ENCODE measurements at places on chromosomes 7 and 10. TPM values are rescaled to one million over a fixed set of nuclear protein-coding genes. Genes with fewer than 3 reads are reported as not detected.

Gene AKR1E2
- polyA plus RNA-seq = 1.2 TPM

Gene SPDYE16
- polyA plus RNA-seq = 0.16 TPM

Gene LIPN
- not detected for polyA plus RNA-seq

Gene PTPRE
- 12.2 TPM for polyA plus RNA-seq

Gene KIF11
- 2.8 TPM for polyA plus RNA-seq

Gene RARRES2
- 3,445 TPM for polyA plus RNA-seq

Gene VAX1
- polyA plus RNA-seq = not detected

Gene GRM8
- polyA plus RNA-seq = 0.10 TPM

Gene SPDYE9
- polyA plus RNA-seq = not detected

Gene C10orf62
- polyA plus RNA-seq = 0.44 TPM

Gene CELF2
- polyA plus RNA-seq = 3.9 TPM

Gene CCDC7
- polyA plus RNA-seq = 1.8 TPM

Gene ADK
- polyA plus RNA-seq = 13.1 TPM

Gene WNT16
- polyA plus RNA-seq = 0.08 TPM

Gene PTF1A
- polyA plus RNA-seq = not detected

Gene BMS1
- polyA plus RNA-seq = 8.6 TPM

Gene ADIRF
- polyA plus RNA-seq = 592 TPM

Gene NPY4R
- polyA plus RNA-seq = not detected

Gene NMT2
- polyA plus RNA-seq = 4.8 TPM

Gene SLC26A5
- polyA plus RNA-seq = 0.22 TPM

Gene KCNH2
- 4.5 TPM for polyA plus RNA-seq

Gene CPN1
- polyA plus RNA-seq = not detected

Gene RBM20
- 0.35 TPM for polyA plus RNA-seq

Gene WAC
- polyA plus RNA-seq = 23.6 TPM

Gene VIPR2
- polyA plus RNA-seq = 0.07 TPM

Gene CD36
- polyA plus RNA-seq = 87.0 TPM

Gene ZNF365
- 2.3 TPM for polyA plus RNA-seq

Gene AMPH
- 1.4 TPM for polyA plus RNA-seq

Gene CLIP2
- polyA plus RNA-seq = 6.8 TPM

Gene ACTL6B
- 5.1 TPM for polyA plus RNA-seq
